ENCODE measurements at places on chromosomes 11 and 22. TPM values are rescaled to one million over a fixed set of nuclear protein-coding genes. Genes with fewer than 3 reads are reported as not detected.

GRCh38 chr11:121591405-121592033, 138.8 kb upstream of the SORL1-AS1 start:
- H3K27me3 ChIP-seq, result no peaks in the 10 kb centered on the region
- peak; percentile 73 for DNase-seq
- H3K36me3 ChIP-seq, result peaks cover 81% of the 10 kb centered on the region
- peak overlapping the region; percentile 47 for H3K27ac ChIP-seq
- peaks cover 28% of the 10 kb centered on the region for H3K4me1 ChIP-seq
- H3K4me3 ChIP-seq, result no peak overlapping the region

CARD18 gene
- not detected for total RNA-seq

- no peak overlapping the region for H3K4me3 ChIP-seq
- no peak overlapping the region for H3K27ac ChIP-seq
- H3K36me3 ChIP-seq, result peaks cover 49% of the 10 kb centered on the region
- H3K4me1 ChIP-seq, result peaks cover 10% of the 10 kb centered on the region
- DNase-seq, result no peak
Observed at GRCh38 chr11:65188486-65188885, 6.8 kb downstream of the CAPN1 start.

RFPL2 gene
- total RNA-seq, result 2.8 TPM

DNA sequence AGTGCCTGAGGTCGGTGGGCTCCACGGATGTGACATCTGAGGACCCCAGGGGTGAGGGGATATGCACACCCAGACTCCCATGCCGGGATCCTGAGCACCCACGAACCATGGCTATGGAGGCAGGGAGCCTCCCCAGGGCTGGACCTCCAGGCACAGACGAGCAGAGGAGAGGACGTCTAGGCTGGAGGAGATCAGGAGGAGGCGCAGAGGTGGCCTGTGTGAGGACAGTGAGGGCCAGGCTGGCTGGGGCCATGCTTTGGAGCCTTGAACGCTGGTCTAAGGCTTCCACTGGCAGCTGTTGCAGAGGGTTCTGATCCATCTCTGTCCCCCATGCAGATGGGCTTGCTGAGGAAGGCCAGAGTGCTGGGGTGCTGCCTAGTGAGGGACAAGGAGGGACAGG, 29.0 kb downstream of the FGF4 start:
- H3K4me1 ChIP-seq, result no peaks in the 10 kb centered on the region
- peaks cover 3% of the 10 kb centered on the region for H3K27me3 ChIP-seq
- H3K4me3 ChIP-seq, result no peak overlapping the region
- H3K36me3 ChIP-seq, result no peaks in the 10 kb centered on the region
- no peak overlapping the region for H3K27ac ChIP-seq
- no peak for DNase-seq

RRAS2 gene
- total RNA-seq, result 58.5 TPM

DNA sequence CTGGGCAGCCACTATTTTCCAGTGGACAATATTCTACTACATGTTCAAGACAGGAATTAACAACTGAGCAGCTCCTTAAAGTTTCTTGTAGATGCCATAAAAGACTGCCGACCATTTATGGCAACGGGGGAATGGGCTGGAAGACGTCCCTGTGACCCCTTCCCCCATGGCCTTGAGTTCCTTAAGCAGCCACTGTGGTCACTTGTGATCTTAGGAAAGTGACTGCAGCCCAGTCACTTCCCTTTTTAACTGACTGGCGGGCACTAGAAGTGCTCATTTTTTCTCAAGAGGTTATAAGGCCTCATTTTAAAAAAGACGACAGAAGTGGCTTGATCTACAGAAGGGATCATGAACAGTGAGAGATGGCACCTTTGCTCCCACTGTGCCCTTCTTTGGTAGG, 153.2 kb upstream of the NARS2 start:
- no peak overlapping the region for H3K4me3 ChIP-seq
- peaks cover 8% of the 10 kb centered on the region for H3K27me3 ChIP-seq
- no peaks in the 10 kb centered on the region for H3K36me3 ChIP-seq

SOX6 gene
- not detected for total RNA-seq

DNA sequence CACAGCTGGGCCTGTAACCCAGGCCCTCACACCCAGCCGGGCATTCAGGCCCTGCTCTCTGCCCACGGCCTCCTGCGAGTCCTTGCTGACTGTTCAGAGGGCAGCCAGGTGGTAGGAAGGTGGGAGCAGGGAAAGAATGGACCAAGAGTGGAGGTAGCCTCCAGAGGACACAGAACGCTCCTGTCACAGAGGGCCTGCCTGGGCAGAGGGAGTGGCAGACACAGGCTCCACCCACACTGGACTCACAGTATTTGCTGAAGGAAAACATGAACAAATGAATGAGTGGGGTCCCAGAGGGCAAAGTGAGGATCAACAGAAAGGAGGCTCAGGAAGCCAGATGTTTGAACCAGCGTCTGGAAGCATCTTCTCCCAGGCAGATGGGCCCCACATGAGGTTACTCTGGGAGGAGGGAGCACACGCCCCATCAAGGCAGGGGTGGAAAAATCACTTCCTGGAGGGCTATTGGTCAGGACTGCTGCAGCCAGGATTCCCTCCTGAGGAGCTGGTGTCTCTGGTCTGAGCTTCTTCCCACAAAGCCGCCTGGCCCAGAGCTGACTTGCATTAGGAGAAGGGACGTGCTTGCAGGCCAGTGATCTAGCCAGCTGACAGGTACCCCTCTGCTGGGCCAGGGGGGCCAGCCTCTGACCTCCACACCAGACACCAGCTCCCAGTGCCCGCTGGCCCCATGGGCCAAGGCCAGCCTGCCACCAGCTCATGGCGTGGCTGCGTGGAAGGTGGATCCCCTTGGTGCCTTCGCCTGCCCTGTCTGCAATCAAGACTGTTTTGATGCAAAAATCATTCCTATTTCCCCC, 84.0 kb downstream of the THAP12 start:
- no peak for DNase-seq
- H3K27ac ChIP-seq, result no peak overlapping the region
- no peaks in the 10 kb centered on the region for H3K36me3 ChIP-seq
- H3K4me1 ChIP-seq, result peaks cover 7% of the 10 kb centered on the region

DNA sequence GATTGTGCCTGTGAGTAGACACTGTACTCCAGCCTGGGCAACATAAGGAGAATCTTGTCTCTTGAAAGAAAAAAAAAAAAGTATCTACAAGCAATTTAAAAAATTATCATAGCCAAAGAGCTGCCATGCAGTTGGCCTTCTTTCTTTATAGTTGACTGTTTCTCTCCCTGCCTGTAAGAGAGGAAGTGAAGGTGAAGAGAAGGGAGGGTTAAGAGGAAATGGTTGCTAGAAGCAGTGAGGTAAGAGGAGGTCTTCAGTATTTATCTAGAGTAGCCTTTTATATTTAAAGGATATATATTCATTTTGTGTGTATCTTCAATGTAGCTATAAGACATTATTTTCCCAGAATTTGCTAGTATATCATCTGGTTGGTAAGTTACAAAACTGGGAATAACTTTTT, 217.9 kb downstream of the TMEM135 start:
- DNase-seq, result no peak
- H3K27ac ChIP-seq, result no peak overlapping the region
- H3K4me3 ChIP-seq, result no peak overlapping the region
- peaks cover 14% of the 10 kb centered on the region for H3K4me1 ChIP-seq

GRCh38 chr11:100830274-100830673, 143.2 kb downstream of the ARHGAP42 start:
- no peak overlapping the region for H3K27ac ChIP-seq
- DNase-seq, result no peak
- no peaks in the 10 kb centered on the region for H3K36me3 ChIP-seq
- H3K27me3 ChIP-seq, result no peaks in the 10 kb centered on the region
- no peaks in the 10 kb centered on the region for H3K4me1 ChIP-seq
